Amniotic stem cell (primary cell): ENCODE measurements at places on chromosomes 7 and 10.

DNA sequence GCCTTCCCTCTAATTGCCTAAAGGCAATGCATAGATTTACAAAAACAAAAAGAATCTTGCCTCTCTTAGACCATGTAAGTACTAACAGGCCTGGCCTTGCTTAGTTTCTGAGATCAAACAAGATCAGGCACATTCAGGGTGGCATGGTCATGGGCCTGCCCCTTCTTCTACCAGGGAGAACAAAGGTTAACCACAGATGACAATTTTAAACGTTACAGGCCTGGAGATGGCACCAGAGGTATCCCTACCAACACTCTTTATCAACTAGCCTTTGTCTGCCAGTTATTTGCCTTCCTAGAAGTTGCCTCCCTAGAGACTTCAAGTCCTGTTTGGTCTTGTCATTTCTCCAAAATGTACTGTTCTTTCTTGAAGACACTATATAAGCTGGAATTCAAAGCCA lies 252.6 kb downstream of the DOCK4 start:
- no peak for DNase-seq

- no peak for DNase-seq
These were observed 64.6 kb downstream of the COA1 start for GRCh38 chr7:43664681-43665080.

- no peak for DNase-seq
These were observed 75.5 kb upstream of the STARD3NL start for GRCh38 chr7:38102507-38102906.

DNA sequence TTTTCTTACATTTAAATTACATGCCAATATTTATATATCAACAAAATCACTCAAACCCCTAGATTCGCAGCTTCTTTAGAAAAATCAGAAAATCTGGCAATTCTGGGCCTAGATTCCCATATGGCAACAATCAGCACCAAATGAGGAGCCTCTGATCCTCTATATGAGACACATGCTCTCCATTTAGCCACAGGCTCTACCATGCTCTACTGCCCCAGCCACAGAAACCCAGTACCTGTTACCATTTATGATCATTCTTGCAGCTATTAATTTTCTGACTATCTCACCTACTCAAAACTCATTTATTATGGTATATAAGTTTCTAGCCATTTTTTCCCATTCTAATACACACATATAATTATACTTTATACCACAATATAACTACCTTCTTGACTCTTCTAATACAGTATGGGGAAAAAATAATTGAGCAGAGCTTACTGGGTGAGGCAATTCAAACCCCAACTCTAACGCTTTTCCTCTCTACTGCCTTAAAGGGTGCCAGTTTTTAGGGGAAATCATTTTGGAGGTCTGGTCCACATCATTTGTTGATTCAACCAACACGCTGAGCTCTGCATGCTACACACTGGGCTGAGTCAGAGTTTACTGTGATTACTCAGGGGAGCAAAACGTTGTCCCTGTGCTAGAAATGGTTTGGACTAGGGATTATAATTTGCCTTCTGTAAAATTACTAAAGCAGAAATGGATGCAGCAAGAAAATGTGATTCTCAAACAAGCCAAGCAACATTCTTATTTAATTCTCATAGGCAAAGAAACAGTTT lies 11.6 kb downstream of the PDLIM1 start:
- DNase-seq, result peak; percentile 47

GRCh38 chr10:43305876-43306275 lies 39.0 kb upstream of the RASGEF1A start:
- DNase-seq, result no peak

GRCh38 chr7:23679898-23680413 lies at the start of gene FAM221A:
TSS of gene FAM221A (plus strand) at chr7:23680199. CDS start at chr7:23680219, 20 bp downstream.
- DNase-seq, result no peak

GRCh38 chr7:67901808-67902480 lies 905.3 kb downstream of the TYW1 start:
- no peak for DNase-seq
